ENCODE measurements at places on chromosomes 11 and 22.

DNA sequence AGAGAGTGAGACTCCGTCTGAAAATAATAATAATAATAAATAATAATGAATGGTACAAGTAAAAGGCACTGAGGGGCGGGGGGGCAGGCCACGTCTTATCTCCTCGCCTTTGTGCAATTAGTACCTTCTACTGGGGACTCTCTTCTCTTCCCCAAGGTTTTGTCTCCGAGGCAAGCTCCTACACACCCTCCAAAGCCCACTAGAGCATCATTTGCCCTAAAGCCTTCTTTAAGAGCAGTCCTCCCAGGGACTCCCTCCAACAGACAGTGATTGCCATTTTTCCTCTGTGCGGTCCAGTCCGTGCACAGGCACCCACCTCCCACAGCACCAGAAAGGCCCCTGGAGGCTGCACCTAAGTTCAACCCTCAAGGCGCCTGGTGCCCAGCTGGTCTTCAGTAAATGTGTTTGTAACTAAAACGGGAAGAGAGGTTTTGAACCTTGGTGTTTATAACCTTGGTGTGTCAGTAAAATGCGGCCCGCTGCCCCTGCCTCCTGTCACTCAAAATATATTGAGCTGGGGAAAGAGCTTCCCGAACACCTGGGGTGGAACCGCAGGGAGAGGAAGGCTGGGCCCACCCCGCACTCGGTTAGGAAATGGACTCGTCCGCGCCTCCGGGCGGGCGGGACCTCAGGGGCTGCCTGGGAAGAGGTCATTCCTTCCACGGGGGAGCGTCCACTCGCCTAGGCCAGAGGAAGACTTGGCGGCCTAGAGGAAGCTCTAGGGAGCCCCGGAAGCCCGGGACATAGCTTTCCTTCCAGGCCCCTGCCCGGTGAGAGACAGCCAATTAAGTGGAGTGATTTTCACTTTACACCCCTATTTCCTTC is 4.7 kb upstream of the KDELR3 start:
- DNase-seq: peak; percentile 74

- DNase-seq: no peak
Measured at GRCh38 chr11:30125456-30125855, 105.4 kb upstream of the FSHB start.

- no peak for DNase-seq
Measured at GRCh38 chr11:127651175-127651887, 650.8 kb upstream of the KIRREL3 start.

DNA sequence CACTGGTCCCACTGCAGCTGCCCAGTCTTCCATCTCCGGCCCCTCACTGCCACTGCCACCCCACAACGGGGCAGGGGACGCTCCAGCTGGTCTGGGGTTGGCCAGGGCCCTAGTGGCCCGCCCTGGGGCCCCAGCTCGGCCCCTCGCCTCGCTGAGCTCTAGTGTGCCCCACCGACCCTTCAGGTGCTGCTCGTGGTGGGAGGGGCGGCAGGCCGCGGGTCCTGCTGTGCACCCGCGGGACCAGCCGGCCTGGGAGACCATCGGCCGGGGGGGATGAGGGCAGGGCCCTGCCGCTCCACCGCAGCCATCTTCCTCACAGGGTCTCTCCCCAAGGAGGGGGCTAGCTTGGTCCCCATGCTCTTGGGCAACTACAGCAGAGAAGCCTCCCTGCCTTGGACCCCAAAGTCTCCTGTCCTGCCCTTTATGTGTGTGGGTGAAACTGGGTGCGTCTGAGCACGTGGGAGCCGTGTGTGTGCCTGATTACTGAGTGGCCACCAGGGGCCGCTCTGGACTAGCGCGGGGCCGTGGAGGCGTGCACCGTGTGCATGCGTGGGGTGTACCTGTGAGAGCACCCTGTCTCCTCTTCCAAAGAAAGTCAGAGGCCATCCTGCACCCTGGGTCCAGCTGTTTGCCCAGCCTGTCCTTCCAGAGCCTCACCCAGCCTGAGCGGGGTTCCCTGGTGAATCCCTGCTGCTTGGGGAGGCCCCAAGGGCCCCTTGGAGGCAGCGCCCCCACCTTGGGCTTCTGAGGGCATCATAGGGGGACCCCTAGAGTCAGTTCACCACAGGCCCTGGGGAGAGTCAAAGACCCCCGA is 6.0 kb upstream of the ACR start:
- peak; percentile 55 for DNase-seq

- DNase-seq: peak; percentile 27
Measured at GRCh38 chr11:72758304-72758689, 6.1 kb upstream of the ARAP1 start.

DNA sequence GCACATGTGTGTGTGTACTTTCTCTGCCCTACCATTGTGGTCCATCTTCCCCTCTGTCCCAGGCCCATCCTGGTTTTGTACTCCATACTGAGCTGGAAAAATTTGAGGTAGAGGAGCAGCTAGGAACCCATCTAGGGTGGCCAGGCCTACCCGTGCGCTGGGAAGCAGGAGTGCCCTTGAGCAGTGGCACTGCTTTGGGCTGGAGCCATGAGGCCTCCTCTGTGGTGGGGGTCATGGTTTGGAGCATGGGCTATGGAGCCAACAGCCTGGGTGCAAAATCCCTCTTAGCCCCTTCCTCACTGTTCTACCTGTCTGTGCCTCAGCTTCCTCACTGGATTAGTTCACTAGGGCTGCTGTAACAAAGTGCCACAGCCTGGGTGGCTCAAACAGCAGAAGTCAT is 21.9 kb upstream of the ALG8 start:
- DNase-seq: no peak

DNA sequence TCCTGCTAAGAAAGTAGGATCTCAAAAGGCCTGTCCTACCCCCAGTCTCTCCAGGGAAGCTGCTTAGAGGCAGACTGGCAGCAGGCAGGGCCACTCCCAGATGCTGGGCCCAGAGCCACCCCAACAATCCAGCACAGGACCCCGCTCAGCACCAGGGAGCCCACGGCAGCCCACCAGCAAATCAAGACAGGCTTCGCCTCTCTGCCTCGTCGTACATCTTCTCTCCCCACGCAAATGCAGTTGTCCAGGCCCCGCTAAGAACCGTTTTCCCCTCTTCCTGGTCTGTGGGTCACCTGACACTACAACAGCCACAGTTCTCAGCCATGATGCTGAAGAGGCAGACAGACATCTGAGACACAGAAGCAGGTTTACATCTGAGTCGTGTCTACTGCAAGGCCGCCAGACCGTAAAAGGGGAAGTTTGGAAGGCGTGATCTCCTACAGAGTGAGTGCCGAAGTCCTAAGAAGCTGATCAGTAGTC is 51.1 kb downstream of the IGSF9B start:
- DNase-seq: no peak

Data from Right ventricle myocardium superior (tissue), 1 donor.